Fibroblast of mammary gland (primary cell): ENCODE measurements at places on chromosomes 6 and 20.

DNA sequence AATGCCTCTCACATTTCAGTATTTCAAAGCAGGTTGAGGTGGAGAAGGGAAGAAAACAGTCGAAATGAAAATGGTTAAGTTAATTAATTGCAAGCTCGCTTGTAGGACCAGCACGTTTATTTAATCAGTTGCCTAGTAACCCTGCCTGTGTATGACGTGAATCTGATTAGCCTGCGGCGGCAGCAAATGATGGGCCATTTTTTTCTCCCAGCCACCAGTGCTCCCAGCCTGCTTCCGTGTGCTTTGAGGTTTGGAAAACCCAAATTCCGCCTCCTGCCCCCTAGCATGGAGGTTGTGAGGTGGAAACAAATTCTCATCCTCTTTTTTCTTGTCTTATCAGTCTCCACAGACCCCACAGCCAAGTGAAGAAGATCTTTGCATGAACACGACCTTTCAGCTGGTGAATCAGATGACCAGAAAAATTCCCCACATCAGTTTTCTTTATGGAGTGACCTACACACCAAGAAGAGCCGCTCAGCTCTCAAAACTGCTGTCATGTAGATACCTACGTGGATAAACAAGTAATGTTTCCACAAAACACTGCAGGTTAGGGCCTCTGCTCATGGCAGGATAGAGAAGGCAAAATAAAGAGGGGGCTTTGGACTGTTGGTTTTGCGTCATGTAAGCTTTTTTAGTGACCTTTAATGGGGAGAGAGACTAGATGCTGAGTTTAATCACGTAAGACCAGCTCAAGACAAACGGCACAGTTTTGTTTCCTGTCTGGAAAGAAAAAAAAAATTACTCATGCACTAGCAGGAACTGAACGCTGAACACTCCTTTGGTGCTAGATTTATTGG lies 572.9 kb upstream of the NOX3 start:
- no peak for DNase-seq

DNA sequence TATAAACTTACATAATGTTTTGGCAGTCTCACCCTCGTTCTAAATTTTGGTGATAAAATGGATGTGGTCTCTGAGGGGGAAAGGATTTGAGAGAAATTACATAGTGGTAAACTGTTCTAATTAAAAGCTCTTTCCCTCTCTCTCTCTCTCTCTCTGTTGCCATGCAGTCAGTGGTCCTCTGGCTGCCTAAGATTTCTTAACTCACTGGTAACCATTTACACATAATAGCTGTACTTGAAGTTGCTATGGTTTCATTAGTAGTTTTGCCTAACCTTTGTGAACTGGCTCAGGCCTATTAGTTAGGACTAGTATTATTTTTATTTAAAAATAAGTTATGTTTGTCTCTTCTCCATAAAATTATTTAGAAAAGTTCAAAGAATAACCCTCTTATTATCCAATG lies 42.0 kb downstream of the MAPK14 start:
- DNase-seq, result no peak

- peak; percentile 50 for DNase-seq
These were observed 56.8 kb downstream of the MYH7B start for GRCh38 chr20:35012227-35013069.

- DNase-seq, result no peak
These were observed 25.4 kb upstream of the MRPS10 start for GRCh38 chr6:42243046-42243445.

DNA sequence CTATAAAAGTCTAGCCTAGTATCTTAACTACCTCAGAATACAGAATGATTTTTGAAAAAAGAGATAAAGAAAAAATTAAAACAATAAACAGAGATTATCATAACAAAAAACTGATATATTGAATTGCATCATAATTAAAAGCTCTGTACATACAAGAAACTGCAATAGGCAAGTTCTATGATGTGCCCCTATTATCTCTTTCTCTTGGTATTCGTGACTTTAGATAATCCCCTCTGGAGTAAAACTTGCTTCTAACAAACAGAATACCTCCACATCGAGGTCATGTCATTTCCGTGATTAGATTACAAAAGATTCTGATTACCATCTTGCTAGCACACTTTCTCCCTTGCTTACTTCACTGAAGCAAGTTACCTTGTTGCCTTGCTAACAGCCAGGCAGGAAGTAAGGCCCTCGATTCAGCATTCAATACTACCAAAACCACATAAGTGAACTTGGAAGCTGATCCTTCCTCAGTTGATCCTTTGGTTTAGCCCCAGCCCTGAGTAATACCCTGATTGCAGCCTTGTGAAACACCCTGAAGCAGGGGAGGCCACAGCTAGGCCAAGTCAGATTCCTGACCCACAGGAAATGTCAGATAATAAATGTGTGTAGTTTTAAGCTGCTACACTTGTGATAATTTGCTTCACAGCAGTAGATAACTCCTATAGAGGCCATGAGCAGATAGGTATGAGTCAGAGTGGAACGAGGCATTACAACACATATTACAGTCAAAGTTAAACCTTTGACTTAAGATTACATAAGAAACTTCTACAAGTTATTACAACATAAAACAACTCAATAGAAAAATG lies 53.7 kb upstream of the TMX4 start:
- peak; percentile 86 for DNase-seq

DNA sequence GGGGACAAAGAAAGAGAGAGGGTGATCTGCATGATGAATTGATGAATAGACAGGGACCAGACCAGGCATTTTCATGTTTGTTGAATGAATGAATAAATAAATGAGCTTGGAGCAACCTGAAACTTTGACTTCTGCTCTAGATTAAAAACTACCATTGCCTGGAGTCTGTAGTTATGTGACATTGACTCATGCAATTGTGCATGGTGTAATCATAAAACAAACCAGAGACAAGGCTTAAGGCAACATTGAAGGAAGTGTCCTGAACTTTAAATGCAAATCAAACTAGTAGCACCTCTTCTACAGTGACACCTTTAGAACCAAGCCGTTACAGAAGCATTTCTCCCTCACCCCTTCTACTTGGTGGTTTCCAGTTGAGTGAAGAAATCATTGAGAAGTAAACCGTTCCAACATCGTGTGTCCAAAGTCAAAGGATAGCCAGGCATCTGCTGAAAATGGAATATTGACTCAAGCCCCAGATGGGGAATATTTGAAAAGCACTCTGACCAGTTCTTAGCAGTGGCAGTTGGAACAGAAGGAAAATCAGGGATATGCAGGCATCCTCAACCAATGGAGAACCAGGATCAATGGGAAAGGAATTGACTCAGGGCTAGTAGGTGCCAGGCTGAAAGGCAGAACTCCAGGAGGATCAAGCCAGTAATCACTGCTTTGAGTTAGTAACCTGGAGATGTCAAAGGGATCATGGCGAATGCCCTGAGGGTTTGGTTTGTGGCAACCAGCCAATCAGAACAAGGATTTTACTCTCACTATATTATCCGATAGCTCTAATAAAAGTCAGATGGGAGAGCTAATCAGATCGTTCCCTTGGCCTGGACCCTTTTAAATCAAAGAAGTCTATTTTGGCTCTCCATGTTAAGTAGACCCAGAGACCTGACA lies 171.2 kb upstream of the TSHZ2 start:
- peak; percentile 15 for DNase-seq

DNA sequence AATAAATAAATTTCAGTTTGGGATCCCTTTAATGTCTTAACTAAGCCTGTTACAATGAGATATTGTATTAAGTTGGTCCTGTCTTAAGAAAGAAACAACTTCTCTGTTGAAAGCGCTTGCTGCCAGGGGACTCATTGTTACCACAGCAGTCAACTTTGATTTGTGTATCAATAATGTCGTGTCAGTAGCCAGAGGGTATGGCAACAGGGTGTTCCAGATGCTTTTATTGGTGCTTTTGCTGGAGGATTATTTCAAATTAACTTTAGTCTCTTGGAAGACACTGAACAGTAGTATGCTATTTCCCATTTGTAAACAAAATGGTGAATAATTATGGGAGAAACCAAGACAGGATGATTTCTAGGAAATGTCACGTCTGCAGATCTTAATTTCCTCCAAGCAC lies 91.9 kb upstream of the TSHZ2 start:
- no peak for DNase-seq

DNA sequence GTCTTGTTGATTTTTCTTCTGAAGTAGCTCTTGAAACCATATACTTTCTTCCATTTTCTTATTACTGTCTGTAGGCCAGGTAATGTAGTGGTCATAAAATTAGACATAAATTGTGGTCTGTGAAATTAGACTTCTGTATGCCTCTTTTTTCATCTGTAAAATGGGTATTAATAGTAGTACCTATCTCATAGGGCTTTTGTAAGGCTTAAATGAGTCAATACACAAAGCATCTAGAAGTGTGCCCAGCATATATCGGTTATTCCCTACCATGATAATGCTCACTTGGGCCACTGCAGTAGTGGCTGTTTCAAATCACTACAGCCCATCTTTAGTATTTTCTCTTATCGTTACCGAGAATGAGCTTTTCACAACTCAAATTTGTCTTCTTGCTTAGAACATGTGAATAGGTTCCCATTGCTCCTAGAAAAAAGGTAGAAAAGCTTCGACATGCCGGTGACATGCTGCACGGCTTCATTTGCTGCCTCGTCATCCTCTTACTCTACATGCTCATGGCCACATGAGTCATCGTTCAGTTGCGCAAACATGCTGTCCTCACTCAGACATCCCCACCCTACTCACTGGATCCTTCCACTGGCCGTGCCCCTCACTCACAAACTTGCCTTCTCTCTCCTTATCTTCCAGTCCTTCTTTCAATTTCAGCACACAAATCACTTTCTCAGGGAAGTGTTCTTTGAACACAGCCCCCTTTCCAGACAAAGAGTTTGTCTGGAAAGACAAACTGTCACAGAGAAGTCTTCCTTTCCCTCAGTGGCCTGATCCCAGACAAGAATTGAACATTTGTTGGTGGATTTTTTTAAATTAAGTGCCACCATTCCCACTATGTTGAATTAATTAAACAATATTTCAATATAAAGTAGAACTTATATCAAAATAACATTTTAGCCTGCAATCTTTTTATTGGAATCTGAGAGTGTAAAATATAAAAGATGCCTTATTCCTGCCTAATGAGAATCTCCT lies 32.2 kb upstream of the ERVFRD-1 start:
- peak; percentile 94 for DNase-seq

DNA sequence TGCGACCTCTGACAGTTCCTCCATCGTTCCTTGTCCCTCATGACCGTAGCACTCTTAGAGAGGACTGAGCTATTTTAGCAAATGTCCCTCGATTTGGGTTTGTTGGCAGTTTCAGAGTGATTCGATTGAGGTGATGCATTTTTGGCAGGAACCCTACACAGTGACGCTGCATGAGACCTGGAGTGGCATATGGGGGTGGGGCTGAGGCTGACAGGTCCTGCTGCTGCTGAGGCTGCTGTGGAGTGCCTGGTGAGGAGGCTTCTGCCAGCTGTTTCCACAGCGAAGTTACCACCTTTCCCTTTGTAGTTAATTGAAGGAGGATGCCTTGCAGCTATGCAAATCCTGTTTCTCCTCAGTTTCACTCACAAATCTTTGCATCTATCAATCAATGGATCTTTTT lies 19.8 kb downstream of the PXDC1 start:
- DNase-seq, result no peak

DNA sequence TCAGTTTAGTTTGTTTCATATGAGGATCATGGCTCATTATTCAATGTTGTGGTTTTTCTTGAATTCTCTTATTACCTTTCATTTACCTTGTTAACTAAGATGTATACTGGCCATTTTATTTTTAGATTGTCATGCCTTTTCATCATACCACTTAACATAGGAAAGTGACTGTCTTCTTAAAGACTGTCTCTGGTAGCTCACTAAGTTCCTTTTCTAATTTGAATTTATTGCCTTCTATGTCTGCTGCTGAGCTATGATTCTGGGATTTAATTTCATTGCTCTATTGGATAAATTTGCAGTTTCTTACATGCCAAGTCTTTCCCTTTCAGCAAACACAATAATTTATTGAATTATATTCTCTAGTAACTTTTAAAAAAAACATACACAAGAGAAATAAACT lies 49.5 kb upstream of the ANKEF1 start:
- DNase-seq, result no peak

DNA sequence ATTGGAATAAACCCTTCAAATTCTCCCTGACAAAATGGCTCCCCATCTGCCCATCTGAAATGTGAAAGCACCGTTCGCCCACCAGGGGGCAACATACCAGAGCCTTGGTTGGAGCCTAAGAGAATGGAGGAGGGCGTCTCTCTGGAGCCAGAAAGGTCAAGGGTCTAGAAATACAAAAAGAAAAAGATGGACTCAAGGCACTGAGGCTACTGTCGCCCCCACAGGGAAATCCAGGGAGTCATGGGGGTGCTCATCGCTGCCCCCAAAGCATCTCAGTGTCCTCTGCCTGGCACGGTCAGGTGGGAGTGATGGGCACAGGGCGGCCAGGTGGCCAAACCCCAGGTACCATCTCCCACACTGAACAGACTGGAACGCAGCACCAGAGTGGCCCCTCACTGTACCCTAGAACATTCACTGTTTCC lies 136.3 kb downstream of the ZMYND8 start:
- peak; percentile 56 for DNase-seq

DNA sequence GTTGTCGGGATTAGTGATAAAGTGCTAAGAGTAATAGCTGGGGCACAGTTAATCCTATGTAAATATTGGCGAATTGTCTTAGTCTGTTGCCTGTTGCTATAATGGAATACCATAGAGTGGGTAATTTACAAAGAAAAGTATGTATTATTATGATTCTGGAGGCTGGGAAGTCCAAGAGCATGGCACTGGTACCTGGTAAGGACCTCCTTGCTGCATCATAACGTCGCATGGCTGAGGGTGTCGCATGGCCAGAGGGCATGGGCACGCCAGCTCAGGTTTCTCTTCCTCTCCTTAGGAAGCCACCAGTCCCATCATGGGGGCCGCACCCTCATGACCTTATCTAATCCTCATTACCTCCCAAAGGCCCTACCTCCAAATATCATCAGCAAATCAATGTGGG lies 29.7 kb downstream of the IRF4 start:
- DNase-seq, result no peak

DNA sequence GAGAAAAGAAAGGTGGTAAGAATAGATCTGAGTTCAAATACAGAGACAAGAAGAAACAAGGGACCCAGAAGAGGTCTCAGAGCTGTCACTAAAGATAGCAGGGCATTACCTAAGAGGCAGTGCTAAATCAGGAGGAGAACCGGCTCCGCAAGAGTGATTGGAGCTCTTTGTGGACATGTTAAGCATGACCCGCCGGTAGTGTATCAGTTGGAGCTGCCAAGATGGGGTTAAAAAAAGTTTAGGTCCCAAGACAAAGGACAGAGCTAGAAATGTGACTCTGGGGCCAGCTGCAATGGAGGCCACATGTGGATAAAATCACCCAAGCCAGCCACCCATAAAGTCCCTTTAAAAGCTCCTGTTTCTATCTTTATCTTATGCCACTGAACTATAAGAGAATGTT lies 93.4 kb downstream of the MBOAT1 start:
- no peak for DNase-seq

DNA sequence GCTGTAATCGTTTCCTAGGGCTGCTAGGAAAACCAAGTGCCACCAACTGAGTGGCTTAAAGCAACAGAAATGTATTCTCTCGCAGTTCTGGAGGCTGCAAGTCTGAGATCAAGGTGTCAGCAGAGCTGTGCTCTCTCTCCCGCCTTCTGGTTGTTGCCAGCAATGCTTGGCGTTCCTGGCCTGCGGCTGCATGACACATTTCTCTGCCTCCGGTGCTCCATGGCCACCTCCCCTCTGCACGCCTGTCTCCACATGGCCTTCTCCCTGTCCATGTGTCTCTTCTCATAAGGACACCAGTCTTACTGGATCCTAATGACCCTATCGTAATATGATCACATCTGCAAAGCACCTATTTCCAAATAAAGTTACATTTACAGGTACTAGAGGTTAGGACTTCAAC lies 91.7 kb upstream of the AKAP12 start:
- DNase-seq, result no peak
